Stimulated activated CD4-positive, alpha-beta T cell treated with anti-CD3 and anti-CD28 coated beads, TNF-alpha, amount 100 ng/mL, for 48 hours (primary cell): ENCODE measurements at places on chromosomes 2 and 18.

DNA sequence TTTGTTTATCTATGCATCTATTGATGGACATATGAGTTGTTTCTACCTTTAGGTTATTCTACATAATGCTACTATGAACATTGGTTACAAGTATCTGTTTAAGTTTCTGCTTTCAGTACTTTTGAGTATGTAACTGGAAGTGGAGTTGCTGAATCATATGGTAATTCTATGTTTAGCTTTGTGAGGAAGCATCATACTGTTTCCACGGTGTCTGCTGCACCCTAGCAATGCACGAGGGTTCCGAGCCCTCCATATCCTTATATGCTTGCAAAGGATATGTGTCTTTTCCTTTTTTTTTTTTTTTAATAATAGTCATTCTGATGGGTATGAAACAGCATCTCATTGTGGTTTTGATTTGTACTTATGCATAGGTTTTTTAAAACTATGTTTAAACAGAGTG lies 83.7 kb downstream of the FMNL2 start:
- DNase-seq = no peak

- DNase-seq = peak; percentile 8
These were observed 65.1 kb downstream of the CUL3 start for GRCh38 chr2:224520064-224520463.

- DNase-seq = no peak
These were observed 19.7 kb upstream of the SFXN5 start for GRCh38 chr2:73091164-73091563.

GRCh38 chr18:57915865-57916582 lies 112.9 kb upstream of the ATP8B1 start:
- DNase-seq = no peak

- DNase-seq = no peak
These were observed 125.0 kb upstream of the ARHGAP28 start for GRCh38 chr18:6604573-6604941.

DNA sequence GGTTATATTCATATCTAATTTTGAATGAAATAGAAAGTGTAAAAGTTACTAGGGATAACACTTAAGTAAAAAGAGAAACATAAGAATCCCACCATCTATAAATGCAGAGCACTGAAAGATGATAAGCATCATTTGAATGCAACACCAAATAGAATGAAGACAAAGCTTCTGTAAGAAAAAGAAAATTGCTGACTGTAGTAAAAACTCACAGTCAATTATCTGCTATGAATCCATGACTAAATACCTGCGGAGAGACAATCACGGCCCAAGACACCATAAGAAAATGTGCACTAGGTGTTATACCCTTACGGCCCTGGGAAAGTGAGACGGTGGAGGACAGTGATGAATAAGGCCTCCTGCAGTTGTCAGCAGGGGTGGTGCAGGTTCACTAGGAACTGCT lies 45.4 kb upstream of the OSR1 start:
- DNase-seq = no peak

DNA sequence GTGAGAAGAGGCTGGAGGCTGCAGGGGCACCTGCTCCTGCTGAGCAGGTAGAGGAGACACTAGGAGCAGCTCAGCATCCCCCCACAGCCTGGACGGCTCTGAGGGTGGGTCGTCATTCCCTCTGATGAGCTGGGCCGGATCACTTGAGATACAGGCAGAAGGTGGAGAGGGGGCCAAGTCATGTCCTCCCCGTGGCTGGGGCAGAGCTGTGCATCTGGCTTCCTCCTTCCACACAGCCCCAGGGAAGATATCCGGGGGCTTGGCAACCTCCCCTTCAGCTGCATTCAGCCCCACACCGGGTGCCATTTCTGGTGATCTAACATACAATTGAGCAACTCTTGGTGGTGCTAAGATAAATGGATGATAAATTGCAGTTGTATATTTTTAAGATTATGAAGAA lies 236.9 kb downstream of the LDLRAD4 start:
- DNase-seq = no peak

GRCh38 chr2:165173215-165173614 lies 30.6 kb downstream of the SCN3A start:
- DNase-seq = no peak

- no peak for DNase-seq
These were observed 36.2 kb upstream of the IGFBP2 start for GRCh38 chr2:216596980-216597509.

DNA sequence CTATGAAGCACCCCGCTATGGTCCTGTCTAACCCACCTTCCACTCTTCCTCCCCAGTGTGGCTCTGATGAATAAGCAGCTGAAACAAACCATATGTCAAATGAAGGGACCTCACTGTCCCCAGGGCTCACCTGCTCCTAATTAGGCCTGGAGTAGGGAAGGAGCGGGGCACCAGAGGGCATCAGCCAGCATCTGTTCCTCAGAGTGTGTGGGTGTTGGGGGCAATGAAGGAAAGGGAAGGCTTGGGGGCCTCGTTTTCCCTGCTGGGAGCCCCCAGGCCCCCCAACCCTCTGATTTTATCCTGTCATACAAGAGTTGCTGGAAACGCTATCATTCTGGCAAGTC lies 274.7 kb downstream of the HAUS1 start:
- DNase-seq = no peak

- no peak for DNase-seq
These were observed 8.8 kb upstream of the DUSP2 start for GRCh38 chr2:96153991-96154431.

- no peak for DNase-seq
These were observed 11.8 kb upstream of the ATOH8 start for GRCh38 chr2:85741833-85742455.

GRCh38 chr2:146451972-146452371 lies 1392.9 kb upstream of the ACVR2A start:
- DNase-seq = no peak

DNA sequence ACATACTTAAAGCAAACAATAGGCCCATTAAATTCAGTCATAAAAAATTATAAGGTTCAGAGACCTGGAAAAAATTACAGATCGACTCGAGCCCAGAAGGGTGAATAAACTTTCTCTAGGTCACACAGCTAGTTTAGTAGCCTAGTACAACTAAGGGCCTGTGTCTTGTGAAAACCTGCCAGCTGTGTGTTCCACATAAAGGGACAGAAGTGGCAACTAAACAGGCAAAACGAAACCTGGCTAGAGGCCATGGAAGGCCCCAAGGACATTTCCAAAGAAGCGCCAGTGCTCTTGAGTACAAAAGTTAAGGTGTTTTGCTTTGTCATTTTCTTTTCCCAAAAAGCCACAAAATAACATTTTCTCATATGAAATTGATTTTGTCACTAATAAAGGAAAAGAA lies 164.9 kb downstream of the L3MBTL4 start:
- DNase-seq = no peak

- no peak for DNase-seq
These were observed 93.9 kb downstream of the INHBB start for GRCh38 chr2:120439637-120440384.

- DNase-seq = no peak
These were observed 99.8 kb downstream of the SH3BP4 start for GRCh38 chr2:235051436-235052260.

DNA sequence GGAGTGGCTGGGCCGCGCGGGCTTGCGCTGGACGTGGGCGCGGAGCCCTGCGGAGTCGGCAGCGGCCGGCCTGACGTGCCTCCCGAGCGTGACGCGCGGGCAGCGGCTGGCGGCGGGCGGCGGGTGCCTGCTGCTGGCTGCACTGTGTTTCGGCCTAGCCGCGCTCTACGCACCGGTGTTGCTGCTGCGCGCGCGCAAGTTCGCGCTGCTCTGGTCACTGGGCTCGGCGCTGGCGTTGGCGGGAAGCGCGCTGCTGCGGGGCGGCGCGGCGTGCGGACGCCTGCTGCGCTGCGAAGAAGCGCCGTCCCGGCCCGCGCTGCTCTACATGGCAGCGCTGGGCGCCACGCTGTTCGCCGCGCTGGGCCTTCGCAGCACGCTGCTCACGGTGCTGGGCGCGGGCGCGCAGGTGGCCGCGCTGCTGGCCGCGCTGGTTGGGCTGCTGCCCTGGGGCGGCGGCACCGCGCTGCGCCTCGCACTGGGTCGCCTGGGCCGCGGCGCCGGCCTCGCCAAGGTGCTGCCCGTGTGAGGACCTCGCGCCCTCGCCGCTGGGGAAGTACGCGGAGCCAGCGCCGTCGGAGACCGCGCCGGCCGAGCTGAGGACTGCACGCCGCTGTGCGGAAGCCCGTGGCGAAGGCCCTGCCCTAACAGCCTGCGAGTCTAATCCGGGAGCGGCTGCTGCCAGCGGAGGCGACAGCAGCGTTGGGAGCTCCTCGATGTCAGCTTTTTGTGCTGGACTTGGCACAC lies 526 bp downstream of the SFT2D3 start:
- DNase-seq = peak; percentile 70

DNA sequence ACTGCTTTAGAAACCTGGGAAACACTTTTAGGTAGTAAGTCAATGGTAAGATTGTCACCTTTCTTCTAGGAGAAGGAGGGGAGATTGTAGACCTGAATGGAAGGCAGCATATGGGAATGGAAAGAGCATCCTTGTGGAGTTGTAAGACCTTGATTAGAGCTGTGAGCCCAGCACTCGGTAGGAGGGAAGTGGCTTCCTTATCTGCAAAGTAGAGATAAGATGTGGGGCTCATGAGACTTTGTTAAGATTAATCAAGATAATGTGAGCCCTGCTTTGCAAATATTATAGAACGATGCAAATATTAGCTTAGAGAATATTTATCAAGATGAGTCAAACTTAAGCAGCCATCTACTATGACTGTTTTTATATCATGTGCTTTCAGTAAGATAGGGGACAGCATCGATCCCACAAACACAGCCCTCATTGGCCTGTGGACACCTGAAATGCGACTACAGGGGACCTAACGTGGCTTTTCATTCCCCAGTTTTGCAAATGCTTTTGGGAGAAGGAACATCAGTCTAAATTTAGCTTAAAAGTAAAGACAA lies 243.7 kb downstream of the LTBP1 start:
- DNase-seq = no peak

- no peak for DNase-seq
These were observed 139.2 kb downstream of the LAMA3 start for GRCh38 chr18:23828426-23828825.

GRCh38 chr2:170607171-170607570 lies 108.0 kb upstream of the SP5 start:
- DNase-seq = no peak

DNA sequence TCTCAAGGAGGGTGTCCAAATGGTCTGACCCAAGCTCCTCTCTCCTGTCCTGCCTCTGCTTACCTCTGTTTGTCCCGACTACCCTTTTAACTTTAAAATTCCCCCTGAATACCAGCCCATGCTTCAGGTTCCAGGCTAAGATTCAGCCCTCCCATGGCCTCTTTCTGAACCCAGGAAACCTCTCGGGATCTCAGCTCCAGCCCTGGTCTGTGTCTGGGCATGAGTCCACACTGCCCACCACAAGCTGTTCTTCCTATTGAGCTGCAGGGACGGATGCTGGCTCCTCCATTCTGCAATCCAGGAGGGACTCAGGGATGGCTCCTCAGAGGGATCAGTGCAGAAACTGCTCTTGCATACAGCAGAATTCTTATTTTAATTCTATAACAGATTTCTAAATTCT lies 78.9 kb downstream of the MYT1L start:
- no peak for DNase-seq

- no peak for DNase-seq
These were observed 1.1 kb downstream of the SPAG16 start for GRCh38 chr2:213285404-213285803.

DNA sequence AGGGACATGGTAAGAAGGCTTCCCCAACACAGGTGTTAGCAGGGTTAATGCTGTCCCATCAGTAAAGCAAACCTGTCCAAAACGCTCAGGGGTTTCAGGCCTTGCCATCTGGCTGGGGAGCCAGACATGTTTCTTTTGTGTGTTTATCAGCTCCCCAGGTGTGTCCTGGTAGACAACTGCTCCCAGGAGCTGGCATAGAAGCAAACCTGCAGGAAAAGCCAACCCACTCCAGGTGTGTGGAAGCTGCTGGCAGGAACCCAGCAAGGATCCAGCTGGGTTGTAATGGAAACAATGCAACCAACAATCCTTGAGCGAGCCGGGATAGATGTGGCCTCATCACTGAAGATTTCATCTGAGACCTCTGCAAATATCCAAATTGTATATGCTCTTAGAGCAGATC lies 123.1 kb downstream of the RAB3GAP1 start:
- no peak for DNase-seq

- DNase-seq = no peak
These were observed 97.9 kb upstream of the HNRNPA3 start for GRCh38 chr2:177114712-177115111.

DNA sequence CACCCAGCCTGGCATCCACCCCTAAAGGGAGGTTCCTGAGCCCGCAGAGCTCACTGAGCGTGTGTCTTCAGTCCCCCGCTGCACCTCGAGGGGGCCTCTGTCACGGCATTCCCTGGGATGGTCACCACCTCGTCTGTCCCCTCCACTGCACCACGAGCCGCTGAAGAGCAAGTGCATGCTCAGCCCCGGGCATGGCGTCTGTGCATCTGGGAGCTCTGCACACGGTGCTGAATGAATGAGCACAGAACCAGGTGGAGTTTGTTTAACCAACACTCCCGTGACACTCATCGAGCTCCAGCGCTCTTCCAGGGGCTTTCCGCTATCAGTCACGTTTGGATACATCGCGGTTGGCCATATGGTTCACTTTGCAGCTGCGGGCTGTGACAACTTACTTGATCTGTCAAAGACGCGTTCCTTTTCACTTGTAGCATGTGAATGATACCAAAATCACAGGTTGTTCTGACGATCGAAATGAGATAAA lies 9.2 kb downstream of the ALLC start:
- no peak for DNase-seq

DNA sequence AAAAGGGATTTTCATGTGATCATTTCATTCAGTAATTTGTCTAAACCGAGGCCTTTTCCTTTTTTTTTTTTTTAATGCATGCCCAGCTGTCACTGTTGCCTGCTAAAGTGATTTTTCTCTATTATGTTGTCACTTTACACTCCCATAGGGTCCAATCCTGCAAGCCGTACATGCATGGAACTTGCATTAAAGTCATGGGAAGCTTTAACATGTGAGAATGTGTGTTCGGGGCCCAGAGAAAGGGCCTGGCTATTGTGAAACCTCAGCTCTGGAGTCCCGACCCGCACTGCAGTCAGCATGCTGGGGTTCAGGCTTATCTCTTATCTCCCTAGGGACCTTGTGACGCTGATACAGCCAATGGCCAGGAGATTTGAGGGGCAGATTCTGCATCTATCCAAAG lies 474.6 kb downstream of the SLC4A3 start:
- no peak for DNase-seq

- DNase-seq = no peak
These were observed 3.0 kb upstream of the GPC1 start for GRCh38 chr2:240432430-240432819.

- no peak for DNase-seq
These were observed 138.7 kb downstream of the PTGR3 start for GRCh38 chr18:75070235-75070624.

DNA sequence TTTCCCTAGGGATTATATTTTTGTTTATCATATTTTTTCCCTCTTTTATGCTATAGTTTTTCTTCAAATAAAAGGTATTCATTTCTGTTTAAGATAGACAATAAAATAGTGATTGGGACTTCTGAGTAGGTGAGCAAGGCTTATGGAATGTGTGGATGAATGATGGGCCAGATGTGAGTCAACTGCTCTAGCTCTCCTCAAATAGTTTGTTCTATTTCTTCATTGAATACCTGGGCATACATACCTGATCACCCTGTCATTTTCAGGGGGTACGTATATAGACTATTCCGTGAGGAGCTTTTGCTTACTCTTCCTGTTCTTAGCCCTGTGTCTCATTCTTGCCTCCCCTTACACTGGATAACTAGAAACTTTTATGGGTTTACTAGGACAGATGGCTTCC lies 41.9 kb downstream of the BABAM2 start:
- no peak for DNase-seq
